ENCODE measurements at places on chromosomes 16 and 17.

DNA sequence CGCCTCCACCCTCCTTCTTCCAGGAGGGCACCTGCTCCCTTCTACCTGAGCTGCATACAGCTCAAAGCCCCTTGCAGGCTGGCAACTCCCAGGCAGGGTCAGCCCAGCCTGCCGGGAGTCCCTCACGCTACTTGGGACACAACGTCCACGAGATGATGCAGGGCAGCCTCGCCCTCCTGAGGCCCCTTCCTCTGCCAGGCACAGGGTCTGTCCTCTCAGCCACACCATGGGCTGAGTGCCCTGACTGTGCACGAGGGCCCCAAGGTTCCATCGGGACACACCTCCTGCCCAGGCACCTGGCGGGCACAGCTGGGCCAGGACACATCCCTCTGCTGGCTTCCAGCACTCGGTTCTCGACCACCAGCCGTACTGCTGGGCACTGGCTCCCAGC is 30.9 kb upstream of the ZC3H18 start:
- DNase-seq: no peak

GRCh38 chr17:9343516-9343915 is 232.1 kb downstream of the STX8 start:
- no peak for DNase-seq

DNA sequence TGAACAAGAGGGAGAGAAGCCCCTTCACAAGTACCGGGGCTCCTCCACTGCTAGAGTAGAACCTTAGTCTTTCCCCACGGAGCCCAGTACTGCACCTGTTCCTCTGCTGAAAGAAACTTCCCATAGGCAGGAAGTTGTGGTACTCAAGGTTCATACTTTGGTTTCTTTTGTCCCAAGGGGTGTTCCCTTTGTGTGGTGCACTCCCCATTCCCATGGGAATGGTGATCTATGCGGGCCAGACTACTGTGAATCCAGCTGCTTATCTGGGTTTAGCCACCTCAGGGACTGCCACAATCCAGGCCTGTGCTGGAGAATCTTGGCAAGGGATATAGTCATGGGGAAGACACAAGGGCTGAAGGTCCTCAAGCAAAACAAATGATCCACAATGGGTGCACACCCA is 110.6 kb downstream of the PHKB start:
- DNase-seq: no peak

GRCh38 chr17:19753661-19754463 is 5.8 kb upstream of the ALDH3A1 start:
- DNase-seq: no peak

- no peak for DNase-seq
These were observed 4.3 kb downstream of the CBLN1 start for GRCh38 chr16:49277386-49277742.

GRCh38 chr17:58764373-58764772 is 8.7 kb downstream of the PPM1E start:
- DNase-seq: no peak

GRCh38 chr17:2264067-2264860 is 39.3 kb downstream of the SMG6 start:
- no peak for DNase-seq

GRCh38 chr17:27567563-27567859 is 63.5 kb upstream of the LGALS9 start:
- no peak for DNase-seq

DNA sequence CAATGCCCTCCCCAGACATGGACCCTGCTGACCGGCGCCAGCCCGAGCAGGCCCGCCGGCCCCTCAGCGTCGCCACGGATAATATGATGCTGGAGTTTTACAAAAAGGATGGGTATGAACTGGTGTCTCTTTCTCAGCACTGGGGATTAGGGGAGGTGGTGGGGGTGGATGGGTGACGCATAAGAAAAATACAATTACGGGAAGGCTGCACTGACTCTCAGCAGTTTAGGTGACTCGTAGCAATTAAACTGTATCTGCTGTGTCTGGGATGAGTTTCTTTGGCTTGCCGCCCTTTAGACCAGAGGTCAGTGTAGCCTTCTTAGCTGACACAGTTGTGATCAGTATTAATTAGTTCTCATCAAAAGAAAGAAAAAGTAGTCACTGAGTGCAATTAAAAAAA is 59.0 kb downstream of the ELAC2 start:
- no peak for DNase-seq

DNA sequence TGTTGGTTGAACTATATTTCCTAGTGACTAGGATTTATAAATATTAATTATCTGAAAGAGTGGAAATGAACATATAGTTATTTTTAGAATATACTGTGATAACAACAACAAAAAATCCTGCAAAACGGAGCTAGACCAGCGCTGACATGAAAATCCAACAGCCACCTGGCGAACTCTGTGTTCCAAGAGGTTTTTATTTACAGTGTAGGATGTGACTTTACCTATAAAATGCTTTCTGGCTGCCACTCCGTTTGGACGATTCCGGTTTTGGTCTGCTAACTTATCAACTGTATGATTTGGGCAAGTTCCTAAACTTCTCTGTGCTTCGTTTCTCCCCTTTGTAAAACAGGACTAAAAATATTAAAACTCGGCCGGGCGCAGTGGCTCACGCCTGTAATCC is 73.7 kb downstream of the ADCY9 start:
- no peak for DNase-seq

GRCh38 chr17:41478237-41478636 is 2.7 kb downstream of the KRT35 start:
- DNase-seq: no peak

GRCh38 chr16:55497558-55497957 is 11.3 kb upstream of the LPCAT2 start:
- no peak for DNase-seq

DNA sequence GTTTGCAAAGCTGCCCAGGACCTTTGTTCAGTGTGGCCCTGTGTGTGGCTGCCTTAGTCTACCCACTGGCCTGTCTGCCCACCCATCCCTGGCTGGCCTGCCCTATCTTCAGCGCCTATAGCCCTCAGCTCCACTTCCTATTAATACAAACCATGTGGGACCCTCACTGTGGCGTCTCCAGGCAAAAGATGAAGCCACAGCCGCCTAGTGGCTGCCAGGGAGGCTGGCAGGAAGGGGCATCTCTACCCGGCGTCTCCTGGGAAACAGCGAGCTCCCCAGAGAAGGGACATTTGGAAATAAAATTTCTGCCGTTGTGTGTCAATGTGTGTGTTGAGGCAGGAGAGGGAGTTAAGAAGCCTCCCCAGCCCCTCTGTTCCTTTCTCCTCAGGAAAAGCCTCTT is 31.5 kb downstream of the NEUROD2 start:
- DNase-seq: no peak

- DNase-seq: no peak
These were observed 2.0 kb downstream of the C16orf87 start for GRCh38 chr16:46828943-46829342.
